Psoas muscle (tissue), 8 donors: ENCODE measurements at places on chromosomes 2 and 18.
A peak's percentile ranks its signal among the peaks of the same experiment; 100 is the strongest.

DNA sequence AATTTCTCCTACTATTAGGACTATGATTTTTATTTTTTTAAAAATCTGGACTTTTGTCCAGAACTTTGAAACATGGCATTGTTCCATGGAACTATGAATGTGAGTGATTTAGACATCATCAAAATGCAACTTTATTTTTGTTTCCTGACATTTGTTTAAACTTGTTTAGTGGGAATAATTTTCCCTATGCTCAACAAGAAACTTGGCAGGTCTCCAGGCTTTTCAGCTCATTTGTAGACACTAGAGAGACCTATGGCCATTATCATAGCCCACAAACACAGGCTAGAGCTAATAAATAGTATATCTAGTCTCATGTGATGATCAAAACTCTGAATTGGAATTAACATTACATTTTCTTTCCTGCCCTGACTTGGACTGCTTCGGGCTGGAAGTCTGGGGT lies 145.1 kb upstream of the CELF4 start:
- DNase-seq = no peak

DNA sequence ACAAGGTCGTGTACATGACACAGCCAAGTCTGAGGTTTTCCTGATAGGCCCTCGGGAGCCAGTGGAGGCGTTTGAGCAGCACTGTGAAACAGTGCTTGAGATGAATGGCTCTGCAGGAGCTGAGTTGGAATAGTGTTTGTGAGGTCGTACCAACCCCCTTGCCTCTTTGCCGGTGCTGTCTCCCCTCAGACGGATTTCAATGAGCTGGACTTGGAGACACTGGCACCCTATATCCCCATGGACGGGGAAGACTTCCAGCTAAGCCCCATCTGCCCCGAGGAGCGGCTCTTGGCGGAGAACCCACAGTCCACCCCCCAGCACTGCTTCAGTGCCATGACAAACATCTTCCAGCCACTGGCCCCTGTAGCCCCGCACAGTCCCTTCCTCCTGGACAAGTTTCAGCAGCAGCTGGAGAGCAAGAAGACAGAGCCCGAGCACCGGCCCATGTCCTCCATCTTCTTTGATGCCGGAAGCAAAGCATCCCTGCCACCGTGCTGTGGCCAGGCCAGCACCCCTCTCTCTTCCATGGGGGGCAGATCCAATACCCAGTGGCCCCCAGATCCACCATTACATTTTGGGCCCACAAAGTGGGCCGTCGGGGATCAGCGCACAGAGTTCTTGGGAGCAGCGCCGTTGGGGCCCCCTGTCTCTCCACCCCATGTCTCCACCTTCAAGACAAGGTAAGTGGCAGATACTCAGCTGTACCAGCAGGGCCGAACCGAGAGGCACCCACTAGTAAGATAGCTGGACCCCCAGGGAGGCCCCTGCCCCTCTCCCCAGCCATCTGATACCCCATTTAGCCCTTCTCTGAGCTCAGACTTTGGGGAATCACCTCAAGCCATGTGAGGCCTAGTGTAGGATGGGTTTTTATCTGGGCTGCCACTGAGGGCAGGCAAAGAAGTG lies 83.1 kb downstream of the EPAS1 start:
- DNase-seq = no peak

DNA sequence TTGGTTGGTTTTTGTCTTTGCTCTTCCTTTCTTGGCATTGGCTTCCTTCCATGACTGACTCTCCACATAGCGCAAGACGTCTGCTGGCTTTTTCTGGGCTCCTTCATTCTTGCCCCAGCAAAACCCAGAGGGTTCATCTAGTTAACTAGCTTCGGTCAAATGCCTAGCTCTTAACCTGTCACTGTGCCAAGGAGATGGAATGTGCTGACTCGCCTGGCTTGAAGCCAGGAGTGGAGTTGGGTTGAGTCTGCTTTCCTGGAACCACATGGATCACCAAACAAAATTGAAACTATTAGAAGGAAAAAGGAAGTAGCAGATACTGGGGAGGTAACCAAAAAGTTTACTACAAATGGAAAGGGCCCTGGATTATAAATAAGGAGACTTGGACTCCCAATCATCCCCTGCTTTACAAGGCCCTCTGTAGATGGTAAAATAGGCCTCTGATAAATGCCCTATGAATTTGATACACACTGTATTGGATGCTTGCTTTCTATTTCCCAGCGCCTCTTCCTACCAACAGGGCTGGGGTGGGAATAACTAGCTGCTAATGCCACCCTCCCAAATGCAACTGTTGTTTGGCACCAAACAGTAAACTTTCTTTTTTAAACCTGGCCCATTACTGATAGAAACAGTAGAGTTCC lies 11.3 kb downstream of the MALT1 start:
- DNase-seq = peak; percentile 35

- DNase-seq = peak; percentile 50
Measured at GRCh38 chr18:9743200-9744016, 35.3 kb downstream of the RAB31 start.

GRCh38 chr2:72289283-72289682 lies 141.6 kb upstream of the CYP26B1 start:
- no peak for DNase-seq

GRCh38 chr2:148813603-148814065 lies 61.4 kb upstream of the KIF5C start:
- DNase-seq = no peak

DNA sequence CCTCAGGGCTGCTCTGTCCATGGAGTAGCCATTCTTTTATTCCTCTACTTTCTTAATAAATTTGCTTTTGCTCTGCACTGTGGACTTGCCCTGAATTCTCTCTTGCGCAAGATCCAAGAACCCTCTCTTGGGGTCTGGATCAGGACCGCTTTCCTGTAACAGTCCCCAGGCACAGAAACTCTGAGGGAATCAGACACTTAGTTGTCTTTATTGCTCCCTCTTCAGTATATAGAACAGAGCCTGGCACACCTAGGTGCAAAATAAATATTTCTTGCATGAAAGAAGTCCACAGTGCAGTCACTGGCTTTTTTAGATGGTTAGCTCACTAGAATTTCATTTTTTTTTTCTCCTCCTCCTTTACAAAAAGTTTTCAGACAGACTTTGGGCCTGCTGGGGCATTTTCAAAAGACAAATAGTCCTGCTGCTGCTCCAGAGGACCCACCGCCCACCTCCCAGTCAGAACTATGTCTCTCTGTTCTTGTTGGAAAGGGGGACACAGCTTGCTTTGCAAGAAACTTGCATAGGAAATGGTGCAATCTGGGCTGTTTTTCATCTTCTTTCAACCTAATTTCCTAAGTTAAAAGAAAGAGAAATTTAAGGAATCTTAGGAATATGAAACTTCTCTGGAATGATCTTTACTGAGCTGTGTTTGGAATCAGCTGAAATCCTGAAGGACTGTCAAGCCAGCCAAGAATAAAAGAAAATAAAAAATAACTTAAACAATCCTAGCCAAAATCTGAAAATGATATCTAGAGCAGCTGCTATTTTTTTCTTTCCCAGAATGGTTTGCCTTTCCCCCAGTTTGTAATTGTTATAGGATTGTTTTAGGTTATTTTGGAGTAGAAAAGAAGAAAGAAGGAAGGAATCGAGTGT lies 31.7 kb upstream of the MAP4K3 start:
- peak; percentile 24 for DNase-seq

GRCh38 chr2:75703589-75704287 lies 7.0 kb downstream of the GCFC2 start:
- DNase-seq = no peak

DNA sequence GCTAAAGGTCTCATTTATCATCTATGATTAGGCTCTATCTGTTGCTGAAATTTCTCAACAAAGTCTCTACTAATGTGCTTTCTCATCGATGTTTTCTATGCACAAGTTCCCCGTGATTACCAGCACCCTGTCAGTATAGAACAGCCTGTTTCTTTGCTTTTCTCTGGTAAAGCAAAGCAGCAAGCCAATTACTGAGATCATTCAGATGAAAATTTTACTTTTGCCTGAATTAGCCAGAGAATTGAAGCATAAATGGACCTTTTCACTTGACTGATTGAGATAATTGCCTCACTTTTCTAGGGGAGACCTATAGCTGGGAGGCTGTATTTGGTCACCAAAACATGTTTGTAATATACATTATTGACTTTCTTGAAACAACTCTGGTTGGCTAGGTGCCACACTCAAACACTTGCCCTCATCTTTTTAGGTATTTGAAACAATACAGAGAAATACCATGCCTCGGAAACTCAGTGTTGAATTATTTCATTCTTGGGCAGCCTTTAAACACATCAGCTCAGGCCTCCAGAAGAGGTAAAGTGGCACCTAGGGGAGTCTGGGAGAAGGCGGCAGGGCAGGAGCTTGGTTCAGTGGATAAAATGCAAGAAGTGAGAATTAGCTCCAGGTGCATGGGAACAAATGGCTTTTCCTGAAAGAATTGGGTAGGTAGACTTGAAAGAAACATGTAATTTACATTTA lies 96.2 kb downstream of the GALNT3 start:
- no peak for DNase-seq

DNA sequence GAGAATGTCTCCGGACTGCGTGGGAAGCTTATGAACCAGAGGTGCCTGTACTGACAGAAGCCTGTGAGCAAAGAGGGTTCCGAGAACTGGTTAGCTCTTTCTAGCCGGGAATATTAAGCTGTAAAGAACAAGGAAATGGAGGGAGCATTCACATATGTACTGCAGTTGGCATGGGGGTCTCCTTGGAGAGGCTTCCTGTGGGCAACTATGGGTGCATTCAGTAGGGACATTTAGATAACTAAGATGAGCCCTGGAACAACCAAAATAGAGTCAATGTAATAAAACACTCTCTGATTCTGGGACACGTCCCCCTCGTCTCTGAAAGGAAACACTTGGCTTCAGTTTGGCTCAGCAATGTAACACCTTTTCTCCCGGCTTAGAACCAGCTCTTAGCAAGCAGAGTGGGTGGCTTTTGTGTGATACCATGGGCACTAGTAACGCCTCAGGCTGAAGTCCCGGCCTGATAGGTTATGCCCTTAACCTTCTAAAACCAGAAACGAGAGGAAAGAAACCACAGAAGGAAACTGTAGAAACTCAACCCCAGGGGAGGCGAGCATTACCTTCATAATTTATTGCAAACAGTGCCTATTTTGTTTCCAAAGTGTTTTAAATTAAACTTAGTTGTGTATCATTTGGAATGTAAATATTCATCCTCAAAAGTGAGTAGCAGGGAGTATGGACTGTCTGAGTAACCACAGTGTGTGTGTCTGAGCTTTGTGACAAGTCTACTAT lies 48.8 kb upstream of the LPIN2 start:
- no peak for DNase-seq

DNA sequence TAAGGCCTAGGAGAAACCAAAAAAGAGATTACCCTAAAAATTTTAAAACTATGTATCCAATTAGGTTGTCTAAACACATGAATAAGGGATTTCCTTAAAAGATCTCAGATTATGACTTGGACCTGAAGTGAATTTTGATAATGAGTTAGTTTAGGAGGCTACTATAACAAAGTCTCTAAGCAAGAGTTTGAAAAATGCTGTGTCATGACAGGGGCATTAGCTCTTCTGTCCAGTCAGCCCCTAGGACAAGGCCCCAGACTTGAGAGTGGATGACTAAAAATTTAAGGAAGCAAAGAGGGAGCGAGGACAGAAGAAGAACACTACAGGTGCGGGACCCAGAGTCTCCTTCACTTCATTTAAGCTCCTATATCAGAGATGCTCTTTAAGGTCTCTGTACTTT lies 135.9 kb downstream of the DTNB start:
- no peak for DNase-seq

DNA sequence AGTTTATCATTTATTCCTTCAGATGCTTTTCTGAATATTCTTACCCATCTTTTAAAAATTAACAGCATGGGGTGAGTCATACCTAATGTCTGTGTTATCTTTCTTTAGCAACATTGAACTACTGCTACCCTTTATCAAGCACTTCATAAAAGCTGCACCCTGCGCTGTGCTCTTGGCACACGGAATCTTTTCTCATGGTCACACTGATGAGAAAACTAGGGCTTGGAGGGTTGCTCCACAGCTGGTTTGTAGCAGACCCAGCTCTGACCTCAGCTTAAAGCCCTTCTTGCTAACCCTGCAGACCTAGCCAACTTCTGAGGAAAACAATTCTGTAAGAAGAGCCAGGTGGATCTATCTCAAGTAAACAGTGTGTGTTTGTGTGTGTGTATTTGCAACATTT lies 106.3 kb downstream of the RNF144A start:
- no peak for DNase-seq

DNA sequence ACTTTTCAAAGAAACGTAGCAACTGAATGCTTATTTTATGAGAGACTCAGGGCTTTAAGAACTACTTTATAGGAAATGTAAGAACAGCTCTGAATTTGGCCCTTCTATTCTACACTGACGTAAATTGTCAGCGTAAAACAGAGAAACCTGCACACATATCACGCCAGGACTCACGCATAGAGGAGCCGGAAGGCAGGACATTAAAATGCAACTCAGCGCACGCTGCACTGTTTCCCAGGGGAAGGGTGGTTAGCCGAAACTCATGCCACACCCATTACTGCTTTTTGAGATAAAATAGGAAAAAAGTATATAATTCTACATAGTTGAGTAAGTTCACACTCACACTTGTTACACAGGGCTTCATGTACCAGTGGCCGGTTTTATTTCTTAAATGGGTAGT lies 7.4 kb downstream of the TUBB6 start:
- no peak for DNase-seq

DNA sequence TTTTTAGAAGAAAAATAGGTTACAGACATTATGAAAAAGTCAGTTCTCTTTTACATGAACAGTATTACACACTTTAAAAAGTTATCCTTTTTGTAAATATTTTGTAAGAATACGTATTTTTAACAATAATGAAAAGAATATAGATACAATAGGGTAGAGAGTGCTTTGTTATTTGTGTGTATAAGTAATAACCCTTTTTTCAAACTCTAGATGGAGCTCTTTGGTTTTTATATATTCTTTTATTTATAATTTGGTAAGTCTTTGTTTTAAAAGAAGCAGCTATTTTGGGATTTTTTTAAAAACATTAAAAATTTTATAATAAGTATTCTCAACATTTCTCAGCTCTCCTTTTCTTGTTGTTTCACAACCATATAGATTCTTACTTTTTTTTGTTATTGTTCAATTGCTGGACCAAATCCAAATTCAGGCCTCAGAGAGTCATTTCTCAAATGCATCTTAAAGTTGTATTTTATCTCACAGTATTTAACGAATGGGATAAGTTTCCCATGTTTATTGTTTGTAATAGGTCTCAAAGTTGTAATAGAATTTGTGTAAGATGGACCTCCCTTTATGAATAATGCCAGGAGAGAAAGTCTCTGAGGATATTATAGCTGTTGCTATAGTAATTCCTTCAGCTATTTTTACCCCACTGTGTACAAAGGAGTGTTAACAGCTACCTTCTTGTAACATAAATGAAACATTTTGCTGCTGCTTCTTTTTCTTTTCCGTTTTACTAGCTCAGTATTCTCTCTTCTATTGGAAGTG lies 46.4 kb downstream of the ACYP2 start:
- no peak for DNase-seq

DNA sequence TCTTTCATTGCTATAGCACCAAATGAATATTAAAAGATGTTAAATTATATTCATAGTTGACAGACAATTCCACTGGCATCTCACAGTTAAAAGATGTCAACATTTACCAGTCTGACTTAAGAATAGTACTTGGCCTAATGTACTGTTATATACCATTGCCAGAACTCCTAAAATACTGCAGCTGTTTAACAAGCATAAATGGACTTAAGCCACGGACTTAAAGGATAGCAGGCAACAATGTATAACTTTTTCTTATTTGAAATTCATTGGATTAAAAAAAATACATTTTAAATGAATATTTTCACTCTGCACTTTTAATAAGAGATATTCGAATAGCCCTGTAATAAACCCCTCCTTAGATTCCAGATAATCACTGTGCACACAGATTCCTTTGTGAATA lies 3.8 kb downstream of the TCF4 start:
- DNase-seq = no peak
